ENCODE measurements at places on chromosomes 2 and 18.

- no peak for DNase-seq
These were observed 636.2 kb downstream of the NRXN1 start for GRCh38 chr2:50395605-50396297.

GRCh38 chr2:159755014-159755413 lies 42.7 kb downstream of the MARCHF7 start:
- DNase-seq, result no peak

DNA sequence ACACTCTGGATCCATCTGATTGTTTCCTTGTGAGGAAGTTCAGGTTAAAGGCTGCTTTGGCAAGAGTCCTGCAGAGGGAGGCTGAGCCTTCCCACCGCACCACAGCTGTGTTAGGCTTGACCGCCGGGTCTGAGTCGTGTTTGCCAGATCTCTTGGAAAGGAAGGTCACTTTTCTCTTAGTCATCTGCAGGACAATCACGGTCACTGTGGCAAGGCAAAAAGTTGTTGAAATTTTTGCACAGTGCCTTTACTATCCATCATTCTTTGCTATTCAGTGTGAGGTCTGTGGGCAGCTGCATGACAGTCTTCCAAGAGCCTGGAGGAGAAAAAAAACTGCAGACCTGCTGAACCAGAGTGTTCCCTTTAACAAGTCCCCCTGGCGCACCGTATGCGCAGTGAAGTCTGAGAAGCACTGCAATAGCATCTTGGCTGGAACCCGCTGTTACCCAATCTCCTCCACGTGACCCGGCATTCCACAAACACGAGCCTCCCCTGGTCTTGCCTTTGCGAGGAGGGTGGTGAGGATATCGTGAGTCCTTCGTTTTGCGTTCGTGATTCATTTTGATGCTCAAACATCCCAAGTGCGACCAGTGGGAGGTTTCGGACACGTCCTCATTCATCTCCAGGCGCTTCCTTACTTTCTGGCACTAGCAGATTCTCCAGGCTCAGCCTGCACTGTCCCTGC lies 23.0 kb downstream of the BIN1 start:
- peak; percentile 52 for DNase-seq

GRCh38 chr2:210481601-210482175 lies 5.1 kb upstream of the LANCL1 start:
- no peak for DNase-seq

DNA sequence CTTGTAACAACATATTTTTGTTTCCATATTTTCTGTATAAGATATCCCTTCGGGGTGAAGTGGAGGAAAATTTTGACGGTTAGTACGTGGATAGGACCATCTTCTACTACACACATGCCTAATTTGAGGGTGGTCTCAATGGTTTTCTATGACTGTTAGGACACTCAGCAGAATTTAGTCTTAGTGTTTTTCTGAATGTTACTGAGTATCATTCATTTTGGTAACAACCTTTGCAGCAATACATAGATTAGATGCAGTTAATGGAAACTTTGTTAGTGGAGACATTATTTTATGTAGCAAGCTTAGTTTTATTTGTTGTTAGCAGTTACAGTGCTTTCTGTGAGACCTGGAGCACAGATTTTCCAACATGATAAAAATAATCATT lies 1.6 kb downstream of the ITGAV start:
- no peak for DNase-seq

DNA sequence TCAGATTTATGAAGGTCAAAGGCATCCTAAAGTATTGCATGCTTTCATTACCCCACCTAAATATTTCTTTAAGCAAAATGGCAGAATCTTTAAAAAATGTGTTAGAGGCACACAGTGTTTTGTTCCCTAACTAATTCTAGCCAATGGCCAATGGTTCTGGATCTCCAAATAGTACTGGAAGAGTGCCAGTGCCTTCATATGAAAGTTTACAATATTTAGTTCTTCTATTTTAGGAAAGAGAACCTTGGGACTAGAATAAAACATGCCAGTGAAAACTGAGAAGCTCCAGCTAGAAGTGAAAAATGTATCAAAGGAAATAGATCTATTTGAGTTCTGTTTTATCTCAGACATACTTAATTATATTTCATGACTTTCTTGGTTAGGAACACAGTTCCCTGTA lies 37.1 kb downstream of the TACR1 start:
- no peak for DNase-seq

DNA sequence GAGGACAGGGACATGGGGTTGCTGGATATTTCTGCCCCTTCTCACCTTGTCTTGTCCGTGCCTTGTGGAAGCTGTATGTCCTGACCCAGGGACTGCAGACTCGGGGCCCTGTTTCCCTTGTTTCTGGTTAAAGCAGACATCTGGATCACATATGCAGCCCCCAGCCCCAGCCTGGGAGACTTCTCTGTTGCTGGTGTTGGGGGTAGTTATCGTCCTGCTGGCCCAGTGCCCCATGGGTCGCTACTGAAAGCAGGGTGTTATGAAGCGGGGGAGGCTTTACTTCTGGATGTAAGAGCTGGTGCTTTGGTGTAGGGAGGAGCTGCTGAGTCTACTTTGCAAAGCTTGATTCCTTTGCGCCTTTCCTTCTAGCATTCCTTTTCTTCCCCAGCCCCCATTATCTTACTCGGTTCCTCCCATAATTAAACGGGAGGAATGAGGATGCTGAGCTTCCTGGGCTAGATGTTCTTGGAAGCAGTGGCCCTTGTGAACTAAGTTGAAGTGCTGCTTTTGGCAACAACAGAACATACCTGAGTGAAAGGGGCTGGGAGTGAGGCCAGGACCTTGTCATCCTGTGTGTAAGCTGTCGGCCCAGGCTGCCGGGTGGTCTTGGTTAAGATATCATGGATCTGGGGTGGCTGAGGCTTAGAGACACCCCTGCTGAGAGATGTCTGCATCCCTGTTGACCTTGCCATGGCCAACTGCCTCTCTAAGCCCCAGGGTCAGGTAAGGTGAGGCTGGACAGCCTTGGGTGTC lies 3.4 kb downstream of the TET3 start:
- DNase-seq, result no peak

All from T47D (cell line).